Stimulated activated CD4-positive, alpha-beta T cell treated with anti-CD3 and anti-CD28 coated beads, Interleukin-1b, Interleukin-23, amount 100 ng/mL, for 24 hours (primary cell): ENCODE measurements at places on chromosomes 5 and 9.

GRCh38 chr5:175831507-175831906, 39.9 kb upstream of the CPLX2 start:
- no peak for DNase-seq

DNA sequence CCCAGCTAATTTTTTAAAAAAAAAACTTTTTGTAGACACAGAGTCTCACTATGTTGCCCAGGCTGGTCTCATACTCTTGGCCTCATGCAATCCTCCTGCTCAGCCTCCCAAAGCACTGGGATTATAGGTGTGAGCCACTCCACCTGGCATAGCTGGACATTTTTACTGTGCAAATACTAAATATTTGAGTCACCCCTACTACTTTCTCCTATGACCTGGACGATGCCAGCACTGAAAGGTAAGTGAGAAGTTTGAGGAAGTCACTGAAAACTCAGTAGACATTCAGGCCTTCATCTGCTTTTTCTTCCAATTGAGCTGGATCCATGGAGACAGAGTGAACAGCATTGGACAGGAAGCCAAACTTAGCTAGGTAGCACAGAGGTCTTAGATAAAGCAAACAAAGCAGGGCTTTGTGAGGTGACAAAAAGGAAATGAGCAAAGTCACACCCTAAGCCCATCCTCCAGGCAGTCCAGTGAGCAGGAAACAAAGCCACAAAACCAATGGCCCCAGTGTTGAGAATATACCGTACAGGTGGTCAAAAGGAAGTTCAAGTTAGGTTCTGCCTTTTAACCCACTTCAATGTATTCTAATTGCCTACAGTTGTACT, 192.6 kb upstream of the RASA1 start:
- no peak for DNase-seq

GRCh38 chr5:132426525-132427138, 57.1 kb downstream of the SLC22A5 start:
- DNase-seq = no peak

DNA sequence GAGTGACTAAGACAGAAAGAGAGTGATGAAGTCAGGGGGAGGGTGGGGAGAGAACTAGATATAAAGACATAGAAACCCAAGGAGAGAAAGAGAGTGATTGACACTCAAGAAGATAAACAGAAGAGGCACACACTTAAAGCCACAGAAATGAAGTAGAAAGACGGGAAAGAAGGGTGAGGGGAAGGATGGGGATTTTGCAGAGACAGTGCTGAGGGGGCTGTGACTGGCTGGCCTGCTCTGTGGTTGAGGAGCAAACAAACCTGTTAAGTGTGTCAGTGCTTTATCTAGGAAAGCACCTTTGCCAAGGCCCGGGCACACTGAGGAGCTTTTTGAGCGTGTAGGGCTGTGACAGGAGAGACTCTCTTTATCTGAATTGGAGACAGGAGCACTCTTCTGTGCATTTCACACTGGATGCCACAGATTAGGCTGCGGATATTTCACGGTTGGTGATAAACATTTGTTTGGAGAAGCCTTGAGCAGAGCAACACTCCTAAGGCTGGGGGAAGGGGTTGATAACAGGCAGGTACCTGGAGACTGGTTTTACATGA, 109.1 kb downstream of the DOCK2 start:
- no peak for DNase-seq

- DNase-seq = no peak
Observed at GRCh38 chr5:150120062-150120441, 33.7 kb upstream of the CSF1R start.

- DNase-seq = no peak
Observed at GRCh38 chr5:62701036-62701435, 122.4 kb downstream of the LRRC70 start.

DNA sequence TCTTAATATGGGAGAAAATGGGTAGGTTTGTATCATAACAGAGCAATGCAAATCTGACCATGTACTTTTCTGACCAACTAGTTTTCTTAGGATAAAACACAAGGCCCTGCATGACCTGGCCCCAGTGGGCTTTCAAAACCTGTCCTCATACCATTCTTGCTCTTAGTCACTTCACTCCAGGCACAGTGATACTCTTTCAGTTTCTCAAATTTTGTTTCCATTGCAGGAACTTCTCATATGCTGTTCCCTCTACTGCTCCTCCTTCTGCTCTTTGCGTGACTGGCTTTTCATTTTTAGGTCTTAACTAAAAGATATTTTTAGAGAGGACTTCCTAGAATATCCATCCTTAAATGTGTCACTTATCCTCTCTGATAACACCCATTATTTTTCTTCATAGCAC, 112.4 kb downstream of the INIP start:
- no peak for DNase-seq

- DNase-seq = no peak
Observed at GRCh38 chr5:11711932-11712331, 192.3 kb downstream of the CTNND2 start.

DNA sequence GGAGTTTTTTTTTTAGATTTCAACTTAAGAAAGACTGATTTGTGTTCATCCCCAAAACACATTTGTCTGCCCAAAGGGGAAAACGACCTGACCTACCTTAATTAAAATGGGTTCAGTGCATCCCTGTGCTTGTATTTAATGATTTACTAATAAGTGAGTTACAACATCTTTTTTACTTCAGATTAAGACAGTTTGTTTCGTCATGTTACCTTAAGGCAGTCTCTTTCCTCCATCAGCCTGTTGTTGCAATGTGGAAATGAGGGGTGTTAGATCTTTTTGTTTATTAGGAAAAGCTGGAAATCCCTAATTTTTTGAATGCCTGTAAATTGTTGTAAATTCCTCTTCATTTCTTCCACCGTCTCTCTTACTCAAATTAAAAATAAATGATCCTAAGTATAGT, 177.5 kb downstream of the GDNF start:
- DNase-seq = no peak

DNA sequence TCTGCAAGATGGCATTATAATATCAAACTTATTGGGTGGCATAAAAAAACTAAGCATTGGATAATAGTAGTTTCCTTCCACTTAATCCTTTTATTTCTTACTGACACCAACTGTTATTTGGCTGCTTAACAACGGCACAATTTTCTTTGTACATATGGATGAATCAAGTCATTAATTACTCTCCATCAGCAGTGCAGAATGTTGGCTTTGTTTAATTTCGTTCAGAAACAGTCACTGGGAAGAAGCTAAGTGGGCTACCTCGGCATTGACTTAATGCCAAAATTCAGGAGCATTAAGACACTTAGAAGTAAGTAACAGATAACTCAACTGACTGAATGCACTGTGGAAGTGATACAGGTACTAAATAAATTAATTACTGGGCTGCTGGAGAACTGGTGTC, 460.4 kb downstream of the CTNND2 start:
- DNase-seq = no peak

GRCh38 chr5:127306647-127307046, 16.1 kb downstream of the MEGF10 start:
- DNase-seq = no peak

GRCh38 chr5:123001808-123002207, 34.7 kb downstream of the PPIC start:
- no peak for DNase-seq

DNA sequence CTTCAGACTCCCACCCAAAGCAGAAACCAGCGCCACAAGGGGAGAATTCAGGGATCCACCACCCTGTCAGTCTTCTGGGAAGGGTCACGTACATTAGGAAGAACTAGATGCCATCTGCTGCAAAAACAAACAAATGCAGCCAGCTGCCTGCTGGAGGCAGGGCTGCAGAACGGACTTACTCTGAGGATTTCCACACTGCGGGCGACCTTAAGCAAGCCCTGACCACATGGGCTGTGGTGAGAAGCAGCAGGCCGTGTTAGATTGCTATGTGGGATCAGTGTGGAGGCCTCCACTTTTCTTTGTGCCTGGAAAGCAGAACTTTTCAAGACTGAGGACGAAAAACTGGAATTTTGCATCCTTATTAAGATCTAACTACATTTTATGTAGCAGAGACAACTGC, 13.4 kb upstream of the LTC4S start:
- DNase-seq = no peak

DNA sequence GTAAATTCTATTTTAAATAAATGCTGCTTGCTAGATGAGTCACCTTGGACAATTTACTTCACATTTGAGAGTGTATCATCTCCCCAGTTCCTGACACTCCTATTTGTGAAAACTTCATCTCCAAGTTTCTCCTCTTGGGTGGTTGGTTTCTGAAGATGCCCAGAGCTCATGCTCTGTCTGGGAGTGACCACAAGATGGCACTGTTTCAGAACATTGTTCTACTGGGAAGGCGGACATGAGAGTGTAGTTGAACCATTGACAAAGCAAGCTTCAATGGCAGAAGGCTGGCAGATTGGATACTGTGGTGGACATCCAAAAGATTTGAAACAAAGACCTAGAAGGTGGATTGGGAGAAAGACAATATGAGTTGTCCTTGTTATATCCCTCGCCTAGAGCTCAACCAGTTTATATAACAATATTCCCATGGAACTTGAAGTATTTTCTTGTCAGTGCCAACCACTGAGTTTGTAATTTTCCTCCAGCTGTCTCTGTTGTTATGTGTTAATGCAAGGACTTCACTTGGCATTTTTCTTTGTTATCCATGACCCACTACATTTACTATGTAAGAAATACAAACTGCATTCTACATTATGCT, 234.3 kb upstream of the ANKH start:
- no peak for DNase-seq

GRCh38 chr9:110626101-110626829, 42.3 kb upstream of the MUSK start:
- DNase-seq = no peak

- no peak for DNase-seq
Observed at GRCh38 chr9:98678244-98678842, 30.4 kb downstream of the GABBR2 start.

- DNase-seq = no peak
Observed at GRCh38 chr9:89225991-89226471, 47.4 kb upstream of the SHC3 start.

DNA sequence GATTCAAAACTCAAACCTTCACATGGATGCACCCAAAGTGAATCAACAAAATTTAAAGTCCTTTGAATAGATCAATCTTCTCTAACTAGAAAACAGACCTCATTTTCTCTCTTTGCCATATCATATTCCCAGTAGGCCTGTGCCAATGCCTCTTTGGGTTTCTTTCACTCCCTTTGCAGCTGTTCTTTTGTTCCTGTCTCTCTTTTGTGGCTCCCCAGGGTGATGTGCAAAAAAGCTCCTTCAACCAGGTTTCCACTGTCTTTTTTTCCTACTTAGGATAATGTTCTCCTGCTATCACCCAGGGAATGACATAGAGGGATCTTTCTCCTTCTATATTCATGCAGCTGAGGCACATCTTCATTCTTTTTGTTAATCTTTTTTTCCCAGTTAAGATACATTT, 54.6 kb downstream of the MARCHF3 start:
- no peak for DNase-seq

DNA sequence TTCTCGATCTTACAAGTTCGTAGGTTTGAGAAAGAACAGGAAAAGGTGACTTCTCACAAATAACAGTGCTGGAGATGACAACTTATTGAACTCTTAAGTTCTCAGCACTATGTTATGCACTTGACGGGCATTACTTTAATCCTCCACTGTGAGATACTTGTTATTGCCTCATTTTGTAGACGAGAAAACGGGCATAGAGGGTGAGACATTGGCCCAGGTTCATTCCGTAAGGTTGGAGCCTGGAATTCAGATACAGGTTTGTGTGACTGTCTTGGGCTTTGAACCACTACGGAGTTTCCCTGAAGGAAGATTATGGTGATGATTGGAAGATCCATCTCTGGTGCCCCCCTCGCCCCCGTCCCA, 657 bp downstream of the MAT2B start:
- no peak for DNase-seq

GRCh38 chr5:144742361-144742760, 571.7 kb downstream of the KCTD16 start:
- DNase-seq = no peak

- DNase-seq = no peak
Observed at GRCh38 chr5:174596429-174596828, 128.0 kb upstream of the MSX2 start.

GRCh38 chr5:61894046-61894445, 412.0 kb upstream of the KIF2A start:
- DNase-seq = no peak

GRCh38 chr9:118459913-118460312, 755.7 kb downstream of the TLR4 start:
- DNase-seq = no peak

GRCh38 chr9:127492616-127493015, 41.3 kb downstream of the LRSAM1 start:
- no peak for DNase-seq

DNA sequence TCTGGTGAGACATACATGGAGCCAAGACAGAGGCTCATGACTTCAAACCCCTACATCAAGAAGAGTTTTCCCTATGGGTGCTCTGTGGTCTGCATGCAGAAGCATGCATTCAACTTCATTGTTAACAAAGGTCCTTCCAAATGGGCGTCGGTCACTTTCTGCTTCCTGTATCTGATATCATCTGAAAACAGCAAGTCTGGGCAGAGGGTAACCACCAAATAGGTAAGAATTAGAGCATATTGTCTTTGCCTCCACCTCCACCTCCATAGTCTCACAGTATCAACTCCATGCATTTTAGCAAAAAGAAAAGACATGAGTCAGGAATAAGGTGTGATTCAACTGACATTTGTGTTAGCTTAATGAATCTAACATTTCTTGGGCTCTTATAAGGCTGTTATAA, 462.9 kb downstream of the DMRT2 start:
- no peak for DNase-seq

DNA sequence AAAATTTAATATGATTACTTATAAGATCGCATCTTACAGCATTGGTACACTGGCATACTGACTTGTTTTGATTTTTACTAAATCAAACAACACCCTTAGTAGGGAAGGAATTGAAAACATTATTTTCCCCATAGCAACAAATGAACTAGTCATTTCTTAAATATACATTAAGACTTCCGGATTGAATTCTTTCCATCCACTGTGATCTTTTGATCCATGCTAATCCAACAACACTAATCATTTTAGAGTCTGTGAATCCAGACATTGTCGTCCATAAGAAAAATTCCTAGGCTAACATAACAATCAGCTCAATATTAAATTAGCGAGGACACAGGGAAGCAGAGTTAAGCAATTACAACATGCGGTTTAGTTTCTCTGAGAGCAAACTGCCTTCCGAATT, 21.6 kb upstream of the ERAP1 start:
- DNase-seq = no peak

- no peak for DNase-seq
Observed at GRCh38 chr5:62902126-62902525, 323.5 kb downstream of the LRRC70 start.

GRCh38 chr9:129524582-129525270, 96.2 kb downstream of the C9orf50 start:
- no peak for DNase-seq

GRCh38 chr9:115799734-115800133, 353.9 kb upstream of the PAPPA start:
- no peak for DNase-seq
